Stomach (tissue), 19 donors: ENCODE measurements at places on chromosomes 16 and 17. TPM values are rescaled to one million over a fixed set of nuclear protein-coding genes. Genes with fewer than 3 reads are reported as not detected.
A peak's percentile ranks its signal among the peaks of the same experiment; 100 is the strongest.

ARL5C gene
- not detected for total RNA-seq

LYRM9 gene
- total RNA-seq, result 13.4 TPM

SRCAP gene
- 23.3 TPM for total RNA-seq

MC1R gene
- 1.3 TPM for total RNA-seq

CACNG1 gene
- not detected for total RNA-seq

CEP295NL gene
- 4.2 TPM for total RNA-seq

GUCY2D gene
- not detected for total RNA-seq

ZNF597 gene
- total RNA-seq, result 2.2 TPM

ADAT1 gene
- total RNA-seq, result 69.8 TPM

AIPL1 gene
- not detected for total RNA-seq

- peak; percentile 94 for DNase-seq
Measured at GRCh38 chr16:53207810-53208752, 153.3 kb downstream of the CHD9 start.

DNA sequence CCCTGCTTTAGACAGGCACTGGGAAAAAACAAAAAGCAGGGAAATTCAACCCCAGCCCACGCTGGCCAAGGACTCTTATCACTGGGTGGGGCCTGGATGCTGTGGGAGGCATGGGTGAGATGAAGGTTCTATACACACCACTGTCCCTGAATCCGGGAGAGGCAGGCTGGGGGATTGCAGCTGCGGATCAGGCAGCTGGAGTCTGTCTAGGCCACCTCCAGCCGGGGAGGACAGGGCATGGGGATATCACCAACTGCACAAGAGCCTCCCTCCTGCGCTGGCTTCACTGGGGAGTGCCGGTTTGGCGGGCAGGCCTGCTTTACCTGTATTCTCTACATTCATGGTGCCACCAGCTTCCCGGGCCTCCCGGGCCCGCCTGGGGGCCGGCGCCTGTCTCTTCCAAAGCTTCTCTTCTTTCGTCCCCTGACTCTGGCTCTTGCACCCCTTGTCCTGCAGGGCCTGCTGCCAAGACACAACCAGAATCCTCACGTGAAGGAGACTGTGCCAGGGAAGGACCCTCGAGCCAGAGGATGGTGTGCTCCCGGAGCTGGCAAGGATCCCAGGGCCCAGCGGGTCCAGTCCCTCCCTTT, 13.9 kb downstream of the KIFC3 start:
- DNase-seq, result no peak

DNA sequence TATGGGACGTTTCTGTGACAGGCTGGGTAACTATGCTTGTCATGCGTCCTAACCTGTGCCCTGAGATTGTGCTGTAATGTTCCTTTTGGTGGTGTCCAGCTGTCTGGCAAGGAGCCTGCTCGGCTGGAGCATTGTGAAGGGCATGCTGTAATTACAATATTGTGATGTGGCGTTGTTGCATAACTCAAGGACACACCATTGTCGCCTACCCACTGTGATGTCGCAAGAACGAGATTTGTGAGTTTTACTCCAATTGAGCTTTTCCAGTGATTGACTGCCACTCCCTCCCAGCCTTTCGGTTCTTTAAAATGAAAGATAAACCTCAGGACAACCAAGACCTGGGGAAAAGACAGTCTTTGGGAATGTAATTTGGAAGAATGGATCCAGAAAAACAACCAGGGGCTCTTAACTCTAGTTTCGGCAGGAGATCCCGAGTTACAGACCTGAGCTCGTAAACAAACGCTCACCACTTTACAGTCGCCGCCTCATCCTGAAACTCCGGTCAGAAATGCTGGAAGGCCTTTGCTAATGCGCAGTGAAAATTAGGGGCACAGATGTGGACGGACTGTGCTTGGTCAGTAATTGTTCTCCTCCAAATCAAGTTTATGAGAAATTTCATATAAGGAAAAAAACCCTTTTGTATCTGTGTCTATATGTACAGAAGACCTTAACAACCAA, 1.3 kb downstream of the ZNF750 start:
- DNase-seq, result peak; percentile 77

- DNase-seq, result no peak
Measured at GRCh38 chr17:37761059-37761458, 16.2 kb upstream of the HNF1B start.

GRCh38 chr17:73069841-73070240, 22.6 kb downstream of the SLC39A11 start:
- DNase-seq, result no peak

- DNase-seq, result no peak
Measured at GRCh38 chr17:39776252-39776651, 38.5 kb downstream of the GRB7 start.

- no peak for DNase-seq
Measured at GRCh38 chr17:73943416-73944110, 259.9 kb upstream of the RPL38 start.

- DNase-seq, result no peak
Measured at GRCh38 chr16:74123826-74124225, 172.8 kb upstream of the PSMD7 start.

DNA sequence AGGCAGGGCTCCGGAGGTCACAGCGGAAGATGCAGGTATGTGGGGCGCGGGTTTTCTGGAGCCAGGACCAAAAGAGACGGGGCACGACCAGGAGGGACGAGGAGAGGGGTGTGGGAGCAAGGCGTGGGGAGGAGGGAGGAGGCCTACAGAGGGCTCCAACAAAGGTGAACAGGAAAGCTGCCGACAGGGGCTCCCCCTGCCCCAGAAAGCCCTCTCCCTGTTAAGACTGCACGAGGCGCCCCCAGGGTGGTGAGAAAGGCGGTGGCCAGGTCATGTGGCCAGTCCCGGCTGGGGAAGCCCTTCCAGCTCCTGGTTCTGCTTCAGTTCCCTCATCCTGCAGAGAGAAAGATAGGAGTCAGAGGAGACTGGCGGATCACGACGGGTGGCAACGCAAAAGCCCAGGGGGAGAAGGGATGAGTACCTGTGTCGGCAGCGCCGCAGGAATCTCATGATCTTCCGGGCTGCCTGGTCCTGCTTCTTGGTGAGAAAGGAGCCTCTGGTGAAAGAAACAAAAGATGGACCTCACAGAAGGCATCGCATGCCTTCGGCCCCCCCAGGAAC, 949 bp upstream of the SPAG7 start:
- peak; percentile 54 for DNase-seq

- peak; percentile 90 for DNase-seq
Measured at GRCh38 chr17:42050393-42051012, at the start of gene C17orf113. Gene C17orf113 (minus strand): TSS chr17:42050601. CDS start chr17:42043376, 7,225 bp downstream.

- DNase-seq, result no peak
Measured at GRCh38 chr17:73595931-73596330, 48.3 kb downstream of the SDK2 start.

- DNase-seq, result peak; percentile 83
Measured at GRCh38 chr17:67689534-67690177, 28.1 kb upstream of the NOL11 start.

- peak; percentile 96 for DNase-seq
Measured at GRCh38 chr16:75244844-75245758, 6.3 kb downstream of the BCAR1 start.

GRCh38 chr17:19717411-19717908, 1.1 kb upstream of the SLC47A2 start:
- DNase-seq, result no peak
